ENCODE measurements at places on chromosomes 4 and X. TPM values are rescaled to one million over a fixed set of nuclear protein-coding genes. Genes with fewer than 3 reads are reported as not detected.

- DNase-seq, result no peak
Observed at GRCh38 chrX:109378281-109378680, 103.6 kb downstream of the GUCY2F start.

DNA sequence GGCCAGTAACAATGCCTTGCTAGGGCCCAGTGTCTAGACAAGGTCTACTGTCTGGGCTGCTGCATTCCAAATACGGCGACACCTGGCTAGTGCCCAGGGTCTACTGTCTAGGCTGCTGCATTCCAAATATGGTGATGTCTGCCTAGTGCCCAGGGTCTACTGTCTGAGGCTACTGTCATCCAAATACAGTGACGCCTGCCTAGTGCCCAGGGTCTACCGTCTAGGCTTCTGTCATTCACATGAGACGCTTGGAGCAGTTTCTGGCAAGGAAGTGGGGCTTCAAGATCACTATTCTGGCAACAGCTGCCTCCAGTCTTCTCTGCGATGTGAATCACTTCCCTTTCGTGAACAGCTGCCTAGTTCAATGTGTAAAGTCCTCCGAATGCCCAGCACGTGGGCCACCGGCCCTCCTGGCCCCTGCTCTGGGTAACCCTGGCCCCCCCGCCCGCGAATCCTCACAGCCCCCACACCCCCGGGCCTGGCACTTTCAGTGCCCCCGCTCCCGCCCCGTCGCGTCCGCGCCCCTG, 12.7 kb downstream of the ACOX3 start:
- no peak for DNase-seq

GRCh38 chrX:105822138-105823091, at the start of gene NRK:
TSS of gene NRK (plus strand) at chrX:105822539. CDS start at chrX:105822846, 307 bp downstream.
- DNase-seq, result no peak

UGT2A1 gene
- polyA plus RNA-seq, result 68.7 TPM

GRCh38 chr4:79064806-79065205, 125.6 kb upstream of the PAQR3 start:
- DNase-seq, result no peak

GRCh38 chr4:61614231-61614630, 414.1 kb downstream of the ADGRL3 start:
- no peak for DNase-seq

- no peak for DNase-seq
Observed at GRCh38 chr4:76752861-76753501, 145.0 kb downstream of the SOWAHB start.

- DNase-seq, result no peak
Observed at GRCh38 chrX:102744307-102744706, 23.8 kb downstream of the GPRASP3 start.

CT45A5 gene
- not detected for polyA plus RNA-seq

FAM9C gene
- polyA plus RNA-seq, result 0.24 TPM

- DNase-seq, result no peak
Observed at GRCh38 chrX:72027024-72027913, 104.4 kb downstream of the RTL5 start.

DNA sequence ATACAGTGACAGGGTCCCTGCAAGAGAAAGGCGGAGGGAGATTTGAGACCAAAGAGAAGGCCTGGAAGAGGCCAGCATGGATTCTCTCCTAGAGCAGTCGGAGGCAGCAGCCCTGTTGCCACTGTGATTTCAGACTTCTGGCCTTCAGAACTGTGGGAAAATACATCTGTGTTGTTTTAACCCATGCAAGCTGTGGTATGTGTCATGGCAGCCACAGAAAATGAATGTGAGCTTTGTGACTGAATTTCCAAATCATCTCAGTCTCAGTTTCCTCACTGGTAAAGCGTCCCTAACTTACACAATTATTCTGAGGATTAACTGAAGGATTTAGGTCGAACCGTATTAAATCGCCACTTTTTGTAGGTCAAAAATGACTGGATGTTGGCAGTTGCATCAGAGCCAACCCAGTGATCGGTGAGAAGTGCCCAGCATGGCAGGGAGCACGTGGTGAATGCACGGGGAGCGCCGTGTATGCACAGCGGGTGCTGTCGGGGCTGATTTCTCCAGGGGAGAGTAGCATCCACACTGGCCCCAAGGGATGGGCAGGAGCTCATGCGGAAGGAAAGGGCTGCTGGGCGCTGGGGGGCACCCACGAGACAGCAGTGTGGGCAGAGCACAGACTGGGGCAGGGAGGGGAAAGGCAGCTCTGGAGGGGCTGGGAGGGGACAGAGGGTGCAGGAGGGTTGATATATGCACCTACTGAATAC, 23.8 kb upstream of the NSG1 start:
- no peak for DNase-seq

GRCh38 chr4:83387012-83387411, 52.4 kb upstream of the HPSE start:
- no peak for DNase-seq

- DNase-seq, result no peak
Observed at GRCh38 chr4:148266240-148266639, 176.0 kb downstream of the NR3C2 start.

DNA sequence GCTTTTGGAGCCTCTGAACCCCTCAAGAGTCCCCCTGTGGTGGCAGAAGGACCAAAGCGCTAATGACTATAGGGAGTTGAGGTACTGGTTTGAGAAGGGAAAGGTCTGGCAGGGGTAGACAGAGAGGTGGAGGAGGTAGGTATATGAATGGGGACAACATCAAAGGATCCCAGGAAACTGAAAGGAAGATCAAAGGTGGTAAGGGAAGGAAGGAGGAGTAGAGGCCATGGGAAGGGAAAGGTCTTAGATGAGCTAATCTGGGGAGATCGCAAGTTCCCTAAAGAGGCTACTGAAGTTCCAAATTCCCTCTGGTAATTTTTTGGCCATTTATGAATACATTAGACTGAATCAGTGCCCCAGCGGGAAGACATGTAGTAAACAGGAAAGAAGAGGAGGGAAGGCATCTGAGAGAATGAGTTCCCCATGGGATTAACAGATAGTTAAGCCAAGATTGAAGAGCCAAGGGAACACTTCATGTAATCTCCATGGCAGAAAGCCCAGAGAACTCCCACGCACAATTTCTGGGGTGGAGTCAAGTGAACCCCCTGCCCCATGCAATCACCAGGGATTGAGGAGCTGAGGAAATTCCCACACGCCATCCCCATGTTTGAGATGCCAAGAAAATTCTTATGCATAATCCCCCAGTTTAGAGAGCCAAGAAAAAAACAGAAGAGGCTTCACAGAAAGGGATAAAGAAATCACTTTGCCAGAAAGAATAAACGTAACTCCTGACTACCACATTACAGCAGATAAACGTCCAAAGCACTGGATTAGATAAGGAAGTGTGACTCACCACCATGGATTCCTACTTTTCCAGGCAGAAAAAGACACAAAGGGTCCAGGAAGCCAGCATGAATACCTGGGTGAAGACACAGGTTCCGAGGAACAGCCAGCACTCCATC, 25.8 kb downstream of the ZNF630 start:
- no peak for DNase-seq

GRCh38 chr4:107736037-107736436, 16.0 kb upstream of the PAPSS1 start:
- no peak for DNase-seq

GRCh38 chr4:184408021-184408683, 66.2 kb downstream of the IRF2 start:
- DNase-seq, result no peak

- no peak for DNase-seq
Observed at GRCh38 chrX:73446831-73447230, at the start of gene CDX4. TSS of gene CDX4 (plus strand) at chrX:73447053. CDS start at chrX:73447254, 201 bp downstream.

ENPEP gene
- polyA plus RNA-seq, result 235 TPM

DNA sequence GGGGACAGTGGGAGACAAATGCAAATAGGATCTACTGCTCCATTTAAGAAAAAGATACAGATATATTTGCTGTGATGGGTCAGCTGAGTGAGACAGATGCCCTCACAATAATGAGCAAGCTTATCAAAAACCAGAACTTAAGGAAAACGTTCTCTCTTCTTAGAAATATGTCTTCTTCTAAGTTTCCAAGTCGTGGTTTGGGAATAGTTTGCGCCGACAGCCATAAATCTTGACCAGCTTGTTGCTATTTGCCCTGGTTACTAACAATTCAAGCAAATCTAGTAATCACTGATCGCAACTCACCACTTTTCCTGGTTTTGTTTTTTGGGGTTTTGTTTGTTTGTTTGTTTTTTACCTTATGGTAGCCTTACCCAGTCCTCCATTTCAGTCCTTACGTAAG, 67.6 kb upstream of the GUCY1A1 start:
- DNase-seq, result no peak

Measured in right renal cortex interstitium (tissue), 3 donors.